ENCODE measurements at places on chromosomes 11 and 22.

DNA sequence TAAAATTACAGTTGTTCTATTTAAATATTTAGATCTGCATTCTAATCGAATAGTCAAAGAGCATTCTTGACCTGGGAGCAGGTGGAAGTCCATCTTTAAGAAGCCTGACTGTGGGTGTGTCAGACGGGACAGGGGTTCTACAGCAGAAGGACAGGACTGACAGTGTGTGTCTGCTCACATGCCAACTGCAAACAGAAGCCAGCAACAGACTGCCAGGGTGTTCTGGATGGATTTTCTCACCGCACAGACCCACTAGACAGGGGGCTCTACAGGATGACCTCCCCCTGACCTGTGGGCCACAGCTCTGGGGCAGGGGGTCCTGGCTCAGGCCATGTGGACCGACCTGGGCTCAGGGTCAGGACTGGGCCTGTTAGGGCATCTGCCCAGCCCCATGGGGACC, 22.8 kb upstream of the NAP1L4 start:
- no peak for DNase-seq

- no peak for DNase-seq
Observed at GRCh38 chr22:35746946-35747703, 29.5 kb downstream of the APOL5 start.

GRCh38 chr11:45494738-45495137, 170.7 kb downstream of the CHST1 start:
- no peak for DNase-seq

GRCh38 chr11:62604460-62605120, 2.9 kb upstream of the MTA2 start:
- DNase-seq: no peak

GRCh38 chr22:44994399-44995104, 15.3 kb downstream of the PHF21B start:
- no peak for DNase-seq

GRCh38 chr11:110475671-110476070, 45.9 kb downstream of the FDX1 start:
- DNase-seq: no peak

- DNase-seq: no peak
Observed at GRCh38 chr11:87125257-87125656, 87.5 kb downstream of the TMEM135 start.

DNA sequence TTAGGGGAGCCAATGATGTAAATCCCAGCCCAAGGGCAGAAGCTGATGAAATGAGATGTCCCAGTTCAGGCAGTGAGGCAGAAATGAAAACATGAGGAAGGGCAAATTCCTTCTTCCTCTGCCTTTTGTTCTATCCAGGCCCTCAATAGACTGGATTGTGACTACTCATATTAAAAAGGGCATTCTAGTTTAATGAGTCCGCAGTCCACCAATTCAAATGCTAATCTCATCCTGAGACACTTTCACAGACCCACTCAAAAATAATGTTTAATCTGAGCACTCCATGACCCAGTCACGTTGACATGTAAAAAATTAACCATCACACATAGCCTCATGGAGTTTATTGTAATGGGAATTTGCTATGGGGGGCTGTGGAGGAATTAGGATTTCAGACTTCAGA, 717.9 kb downstream of the OPCML start:
- DNase-seq: no peak

- peak; percentile 16 for DNase-seq
Observed at GRCh38 chr11:3984896-3985295, 109.7 kb upstream of the RRM1 start.

GRCh38 chr11:70637949-70638583, 239.7 kb downstream of the CTTN start:
- no peak for DNase-seq

DNA sequence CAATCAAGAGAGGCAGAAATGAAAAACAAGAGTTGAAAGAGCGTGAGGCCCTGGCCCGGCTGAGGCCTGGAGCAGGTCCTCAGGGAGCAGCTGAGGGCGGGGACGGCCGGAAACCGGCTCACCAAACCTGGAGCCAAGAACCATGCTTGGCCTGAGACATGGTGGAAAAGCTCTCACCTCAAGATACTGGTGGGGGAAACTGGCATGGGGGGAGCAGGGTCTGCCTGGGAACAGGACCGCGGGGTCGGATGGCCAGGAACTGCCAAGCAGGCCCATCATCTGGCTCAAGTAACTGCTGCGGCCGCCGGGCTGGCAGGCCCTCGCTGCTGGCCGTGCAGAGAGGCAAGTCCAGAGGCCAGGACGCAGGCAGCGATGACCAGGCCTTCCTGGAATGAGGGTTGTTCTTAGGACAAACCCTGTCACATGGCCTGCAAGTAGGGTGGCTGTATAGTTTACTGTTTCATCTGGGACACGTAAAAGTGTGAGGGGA, 18.9 kb upstream of the WNT11 start:
- no peak for DNase-seq

DNA sequence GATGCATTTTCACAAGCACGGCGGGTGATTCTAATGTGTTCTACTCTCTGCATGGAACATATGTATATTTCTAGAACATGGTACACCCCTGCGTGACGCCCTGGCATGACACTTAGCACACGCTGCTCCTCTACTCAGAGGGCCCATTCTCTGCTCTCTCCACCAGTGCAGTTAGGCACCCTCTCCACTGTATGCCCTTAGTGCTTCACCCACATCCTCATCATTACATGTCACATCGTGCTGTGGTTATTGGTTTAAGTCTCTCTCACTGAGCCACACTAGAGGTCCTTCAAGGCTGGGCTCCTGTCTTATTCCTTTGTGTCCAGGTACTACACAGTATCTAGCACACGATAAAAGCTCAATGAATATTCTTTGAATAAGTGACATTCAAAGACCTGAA, 16.7 kb downstream of the TMPRSS13 start:
- DNase-seq: no peak

GRCh38 chr11:121551463-121551862, 98.7 kb upstream of the SORL1-AS1 start:
- no peak for DNase-seq

All from astrocyte of the spinal cord (primary cell).